Colonic mucosa (tissue), 4 donors: ENCODE measurements at places on chromosomes 3 and 15. TPM values are rescaled to one million over a fixed set of nuclear protein-coding genes. Genes with fewer than 3 reads are reported as not detected.

DNA sequence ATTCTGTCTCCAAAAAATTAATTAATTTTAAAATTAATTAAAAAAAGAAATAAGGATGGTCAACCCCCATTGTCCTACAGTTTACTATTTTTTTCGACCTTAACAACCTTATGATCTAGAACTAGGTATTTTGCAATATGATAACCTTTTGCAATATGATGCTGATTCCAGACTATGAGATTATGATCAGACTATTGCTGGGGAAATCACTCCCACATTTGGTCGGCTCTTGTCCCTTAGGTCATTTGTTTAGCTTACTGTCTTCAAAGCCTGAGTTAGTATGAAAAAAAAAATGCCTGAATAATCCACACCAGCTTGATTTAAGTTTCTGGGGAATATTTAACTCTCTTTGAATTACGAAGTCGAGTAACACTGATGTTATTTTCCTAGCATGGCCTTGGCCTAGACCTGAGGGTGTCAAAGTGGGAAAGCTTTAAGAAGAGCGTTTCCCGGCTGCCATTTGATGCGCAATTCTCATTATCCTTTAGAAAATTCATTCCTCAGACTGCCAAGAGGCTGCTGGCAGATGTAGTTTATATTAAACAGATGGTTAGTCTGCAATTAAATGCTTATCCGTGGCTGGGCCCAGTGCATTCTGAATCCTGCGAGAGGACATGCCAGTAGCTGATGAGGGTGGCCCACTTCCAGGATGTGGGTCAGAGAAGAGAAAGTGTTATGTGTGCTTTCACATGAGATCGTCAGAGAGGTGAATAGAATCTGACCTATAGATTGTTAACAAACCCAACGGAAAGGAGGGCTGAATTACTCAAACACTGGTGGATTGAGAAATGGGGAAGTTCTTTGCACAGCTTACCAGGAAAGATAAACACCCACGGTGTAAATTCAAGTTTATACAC, 496.0 kb upstream of the THBS1 start:
- no peak overlapping the region for H3K4me3 ChIP-seq
- no peaks in the 10 kb centered on the region for H3K27me3 ChIP-seq
- H3K4me1 ChIP-seq, result no peaks in the 10 kb centered on the region
- H3K27ac ChIP-seq, result peak overlapping the region; percentile 28

DNA sequence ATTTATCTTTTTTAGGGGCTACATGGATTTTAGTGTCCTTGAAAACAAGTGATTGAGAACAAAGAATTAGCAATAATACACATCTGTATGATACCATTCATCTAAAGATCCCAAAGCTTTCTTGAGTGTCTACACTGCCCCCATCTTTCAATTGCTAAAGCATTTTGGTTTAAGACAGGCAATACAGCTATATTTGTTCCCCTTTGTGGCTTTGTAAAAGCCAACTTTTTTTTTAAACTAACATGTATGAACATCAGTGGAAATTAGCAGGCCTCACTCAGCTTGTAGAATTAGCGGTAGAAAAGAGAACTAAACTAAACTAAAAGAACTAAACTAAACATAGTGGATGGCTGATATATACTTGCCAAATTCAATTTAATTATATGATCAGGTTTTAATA, 449.6 kb downstream of the MECOM start:
- H3K27me3 ChIP-seq, result no peaks in the 10 kb centered on the region
- DNase-seq, result no peak
- H3K4me3 ChIP-seq, result no peak overlapping the region
- no peaks in the 10 kb centered on the region for H3K36me3 ChIP-seq

DNA sequence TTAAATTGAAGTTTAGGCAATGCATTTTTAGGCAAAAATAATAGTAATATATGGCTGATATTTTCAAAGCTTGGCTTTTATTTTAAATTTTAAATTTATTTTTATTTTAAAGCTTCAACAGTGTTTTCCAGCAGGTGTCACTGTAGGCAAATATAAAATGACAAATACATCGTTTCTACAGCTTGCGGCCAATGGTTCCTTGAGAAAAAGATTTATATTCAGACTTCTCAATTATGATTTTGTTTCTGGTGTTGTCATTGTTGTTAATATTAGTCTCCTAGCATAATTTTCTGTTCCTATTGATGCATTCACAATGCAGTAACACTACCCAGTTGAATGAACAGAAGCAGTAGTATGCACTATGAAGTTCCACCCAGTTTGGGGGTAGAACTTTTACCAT, 220.7 kb upstream of the DNAJC19 start:
- H3K4me1 ChIP-seq, result no peaks in the 10 kb centered on the region
- H3K27me3 ChIP-seq, result no peaks in the 10 kb centered on the region
- H3K36me3 ChIP-seq, result no peaks in the 10 kb centered on the region
- H3K27ac ChIP-seq, result no peak overlapping the region
- DNase-seq, result no peak

DNA sequence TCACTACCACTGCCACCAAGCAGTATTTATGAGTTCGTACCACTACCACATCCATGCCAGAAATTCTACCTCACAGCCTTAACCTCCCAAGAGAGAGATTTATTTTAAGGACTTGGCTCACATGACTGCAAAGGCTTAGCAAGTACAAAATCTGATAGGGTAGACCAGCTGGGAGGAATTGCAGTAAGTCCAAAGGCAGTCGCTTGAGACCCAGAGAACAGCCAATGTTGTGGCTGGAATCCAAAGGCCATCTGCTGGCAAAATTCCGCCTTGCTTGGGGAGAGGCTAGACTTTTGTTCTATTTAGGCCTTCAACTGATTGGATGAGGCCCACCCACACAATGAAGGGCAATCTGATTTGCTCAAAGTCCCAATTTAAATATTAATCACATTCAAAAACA, 101.4 kb upstream of the STT3B start:
- H3K27ac ChIP-seq, result no peak overlapping the region
- no peaks in the 10 kb centered on the region for H3K27me3 ChIP-seq
- no peaks in the 10 kb centered on the region for H3K4me1 ChIP-seq

- H3K4me1 ChIP-seq, result peaks cover 8% of the 10 kb centered on the region
- H3K4me3 ChIP-seq, result no peak overlapping the region
- no peaks in the 10 kb centered on the region for H3K36me3 ChIP-seq
- H3K27me3 ChIP-seq, result no peaks in the 10 kb centered on the region
- peak overlapping the region; percentile 91 for H3K27ac ChIP-seq
Observed at GRCh38 chr15:63352808-63353207, 28.8 kb downstream of the CA12 start.

GRCh38 chr3:186022931-186023330, 85.1 kb upstream of the TRA2B start:
- no peak overlapping the region for H3K27ac ChIP-seq
- H3K4me1 ChIP-seq, result no peaks in the 10 kb centered on the region
- H3K27me3 ChIP-seq, result no peaks in the 10 kb centered on the region
- no peak overlapping the region for H3K4me3 ChIP-seq
- no peaks in the 10 kb centered on the region for H3K36me3 ChIP-seq

DNA sequence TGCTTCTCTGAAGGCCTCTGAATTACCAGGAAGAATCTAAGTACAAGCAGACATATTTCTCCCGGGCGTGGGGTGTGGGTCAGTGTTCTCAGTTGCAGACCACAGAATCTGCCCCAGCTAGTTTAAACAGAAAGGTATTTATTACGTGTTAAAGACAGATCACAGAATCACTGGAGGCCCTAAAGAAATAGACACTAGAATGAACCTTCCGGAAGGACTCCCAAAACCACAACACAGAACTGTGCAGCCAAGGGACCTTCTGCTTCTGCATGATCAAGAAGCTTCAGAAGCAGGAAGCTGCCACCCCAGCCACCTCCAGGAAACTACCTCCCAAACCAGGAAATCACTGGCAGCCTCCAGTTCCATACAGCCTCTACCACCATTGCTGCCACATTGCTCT, 32.7 kb upstream of the ZFAND6 start:
- no peak for DNase-seq
- no peaks in the 10 kb centered on the region for H3K4me1 ChIP-seq

DNA sequence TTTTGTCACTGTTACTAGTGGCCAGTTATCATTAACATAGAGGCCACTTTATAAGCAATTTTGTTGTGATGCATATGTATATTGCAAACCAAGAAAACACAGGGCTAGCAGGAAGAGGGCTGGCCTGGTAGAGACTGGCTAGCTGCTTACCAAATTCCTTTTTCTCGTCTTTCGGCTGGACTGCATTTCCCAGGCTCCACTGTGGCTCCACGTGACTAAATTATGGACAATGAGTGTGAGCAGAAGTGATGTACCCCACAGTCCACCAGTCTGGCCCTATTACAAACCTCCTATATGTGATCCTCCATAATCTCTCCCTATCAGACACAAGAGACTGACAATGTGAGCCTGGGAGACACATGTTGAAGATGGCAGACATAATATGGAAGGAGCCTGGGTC, 257.0 kb downstream of the MFSD1 start:
- no peaks in the 10 kb centered on the region for H3K27me3 ChIP-seq
- no peak for DNase-seq
- H3K4me1 ChIP-seq, result no peaks in the 10 kb centered on the region
- H3K4me3 ChIP-seq, result no peak overlapping the region

GRCh38 chr3:42692667-42693529, 7.6 kb downstream of the KLHL40 start:
- H3K4me1 ChIP-seq, result no peaks in the 10 kb centered on the region
- DNase-seq, result no peak
- no peaks in the 10 kb centered on the region for H3K36me3 ChIP-seq

DNA sequence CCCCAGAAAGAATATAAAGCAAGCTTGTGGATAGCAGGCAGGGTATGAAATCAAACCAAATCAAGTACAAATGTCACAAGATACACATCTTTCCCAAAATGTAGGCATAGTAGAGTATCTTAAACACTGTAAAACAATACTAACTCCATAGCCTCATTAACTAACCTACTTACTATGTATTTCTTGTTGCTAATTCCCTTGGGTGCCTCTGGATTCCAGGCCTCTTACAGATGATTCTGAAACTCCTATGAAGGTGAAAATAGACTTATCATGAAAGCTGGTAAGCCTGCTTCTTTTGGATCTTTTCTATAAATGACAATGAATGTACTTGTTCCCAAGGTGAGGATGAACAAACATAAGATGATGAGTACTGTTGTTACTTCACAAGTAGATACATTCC, 93.8 kb downstream of the FRMD5 start:
- no peaks in the 10 kb centered on the region for H3K4me1 ChIP-seq
- H3K4me3 ChIP-seq, result no peak overlapping the region
- no peak overlapping the region for H3K27ac ChIP-seq
- no peaks in the 10 kb centered on the region for H3K27me3 ChIP-seq
- DNase-seq, result no peak
- H3K36me3 ChIP-seq, result no peaks in the 10 kb centered on the region

- DNase-seq, result no peak
- H3K4me1 ChIP-seq, result peaks cover 15% of the 10 kb centered on the region
- H3K27me3 ChIP-seq, result no peaks in the 10 kb centered on the region
Observed at GRCh38 chr3:129185783-129186182, 2.1 kb upstream of the CNBP start.

DNA sequence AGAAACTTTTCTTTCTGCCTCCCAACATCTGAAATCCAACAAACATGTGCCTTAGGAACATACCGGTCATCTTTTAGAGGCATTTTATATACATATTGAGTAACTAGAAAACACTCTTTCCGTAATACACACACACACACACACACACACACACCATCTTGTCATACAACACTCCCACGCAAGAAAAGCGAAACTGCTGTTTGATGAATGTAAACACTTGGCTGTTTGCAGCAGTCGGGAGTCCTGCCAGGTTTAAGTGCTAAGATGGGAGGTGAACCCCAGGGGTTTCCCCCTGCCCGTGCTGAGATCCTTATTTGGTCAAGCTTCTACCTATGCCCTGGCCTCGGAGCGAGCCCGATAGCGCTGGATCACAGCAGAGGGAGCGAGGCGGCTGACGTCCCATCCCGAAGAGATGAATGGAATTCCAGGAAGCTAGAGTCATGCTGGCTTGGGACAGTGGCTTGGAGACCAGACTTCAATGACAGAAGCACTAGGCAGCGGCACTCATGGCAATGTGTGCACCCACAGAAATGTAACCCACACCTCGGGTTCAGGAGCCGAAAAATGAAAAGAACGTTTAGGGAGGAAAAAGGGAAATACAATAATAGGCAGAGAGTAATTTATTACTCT, 1.3 kb upstream of the THBS1 start:
- H3K27me3 ChIP-seq, result no peaks in the 10 kb centered on the region
- H3K36me3 ChIP-seq, result no peaks in the 10 kb centered on the region
- H3K4me3 ChIP-seq, result peak overlapping the region; percentile 62
- no peaks in the 10 kb centered on the region for H3K4me1 ChIP-seq

- no peaks in the 10 kb centered on the region for H3K4me1 ChIP-seq
- DNase-seq, result no peak
- no peak overlapping the region for H3K27ac ChIP-seq
- no peaks in the 10 kb centered on the region for H3K36me3 ChIP-seq
- no peak overlapping the region for H3K4me3 ChIP-seq
- no peaks in the 10 kb centered on the region for H3K27me3 ChIP-seq
Observed at GRCh38 chr15:63953524-63953923, 92.8 kb downstream of the DAPK2 start.

GRCh38 chr15:67551207-67551743, 8.8 kb downstream of the MAP2K5 start:
- no peak overlapping the region for H3K4me3 ChIP-seq
- H3K27ac ChIP-seq, result no peak overlapping the region
- no peaks in the 10 kb centered on the region for H3K27me3 ChIP-seq
- H3K36me3 ChIP-seq, result no peaks in the 10 kb centered on the region
- peaks cover 10% of the 10 kb centered on the region for H3K4me1 ChIP-seq

- H3K27ac ChIP-seq, result no peak overlapping the region
- H3K4me3 ChIP-seq, result no peak overlapping the region
- no peaks in the 10 kb centered on the region for H3K36me3 ChIP-seq
Observed at GRCh38 chr3:59262076-59262498, 212.3 kb upstream of the CFAP20DC start.

DNA sequence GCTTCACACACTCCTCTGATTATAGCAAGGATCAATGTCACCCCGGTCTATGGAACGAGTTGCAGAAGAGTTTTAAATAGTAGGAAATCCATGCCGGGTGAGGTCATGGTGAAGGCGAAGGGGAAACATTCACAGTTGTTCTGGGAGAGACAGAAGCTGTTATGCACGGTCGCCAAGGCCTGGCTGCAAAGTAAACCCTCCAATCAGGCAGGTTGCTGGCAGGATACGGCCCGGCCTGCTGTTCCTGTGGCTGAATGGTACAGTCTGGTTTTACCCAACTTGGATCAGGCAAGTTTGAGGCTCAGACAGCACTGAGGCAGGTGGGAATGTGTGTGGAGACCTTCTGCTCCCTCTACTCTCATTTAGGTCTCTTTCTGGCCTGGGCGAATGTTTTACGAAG, 45.3 kb upstream of the ATP2B2 start:
- H3K4me1 ChIP-seq, result no peaks in the 10 kb centered on the region
- no peak overlapping the region for H3K4me3 ChIP-seq
- no peak overlapping the region for H3K27ac ChIP-seq

DNA sequence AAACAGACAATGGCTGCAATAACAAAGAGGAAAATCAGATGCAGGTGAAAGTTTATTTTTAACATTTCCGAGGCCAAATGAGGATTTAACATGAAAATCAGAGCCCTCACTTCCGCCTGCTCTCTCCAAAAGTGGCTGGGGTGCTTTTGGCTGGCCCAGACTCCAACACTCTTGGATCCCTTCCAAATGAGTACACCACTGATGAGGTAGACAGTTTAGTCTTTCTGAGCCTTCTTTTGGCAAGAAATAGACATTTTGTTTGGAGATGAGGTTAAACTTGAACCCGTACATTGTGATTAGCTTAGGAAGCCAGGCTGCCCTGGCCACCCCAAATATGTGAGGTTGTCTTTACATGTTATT, 51.0 kb upstream of the TRA2B start:
- DNase-seq, result no peak
- H3K4me3 ChIP-seq, result no peak overlapping the region
- no peak overlapping the region for H3K27ac ChIP-seq

IL5RA gene
- total RNA-seq, result 0.21 TPM

RFX7 gene
- 10.6 TPM for total RNA-seq

ALDH1A2 gene
- 1.9 TPM for total RNA-seq

ANKDD1A gene
- 1.9 TPM for total RNA-seq

AMT gene
- total RNA-seq, result 20.6 TPM

USP13 gene
- 6.6 TPM for total RNA-seq

NOX5 gene
- 0.17 TPM for total RNA-seq

DOCK3 gene
- total RNA-seq, result 0.32 TPM
